ENCODE measurements at places on chromosomes 13 and 19. TPM values are rescaled to one million over a fixed set of nuclear protein-coding genes. Genes with fewer than 3 reads are reported as not detected.

DNA sequence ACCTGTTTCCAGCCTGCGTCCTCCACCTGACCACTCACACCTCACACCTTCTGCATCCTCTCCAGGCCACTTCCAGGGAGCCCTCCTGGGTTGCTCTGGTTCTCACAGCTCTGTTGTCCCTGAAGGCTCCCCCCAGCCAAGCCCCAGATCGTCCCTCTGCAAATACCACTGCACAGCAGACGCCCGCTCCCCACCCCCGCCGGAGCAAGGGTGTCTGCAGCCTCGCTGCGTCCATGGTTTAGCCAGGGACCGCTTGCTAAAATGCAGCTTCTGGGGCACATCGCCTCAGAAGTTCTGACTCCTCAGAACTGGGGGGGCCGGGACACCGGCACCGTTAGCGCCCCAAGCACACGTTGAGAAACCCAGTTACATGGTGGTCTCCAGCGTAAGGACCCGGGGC, 983 bp downstream of the LINGO3 start:
- peaks cover 64% of the 10 kb centered on the region for H3K27me3 ChIP-seq
- no peak for DNase-seq
- no peak overlapping the region for H3K27ac ChIP-seq
- H3K36me3 ChIP-seq, result no peaks in the 10 kb centered on the region
- H3K4me3 ChIP-seq, result no peak overlapping the region

GRCh38 chr13:44434766-44435141, 61.1 kb downstream of the SERP2 start:
- H3K36me3 ChIP-seq, result no peaks in the 10 kb centered on the region
- no peak overlapping the region for H3K27ac ChIP-seq
- no peak for DNase-seq
- peaks cover 34% of the 10 kb centered on the region for H3K4me1 ChIP-seq
- peak overlapping the region; percentile 86 for H3K4me3 ChIP-seq
- H3K27me3 ChIP-seq, result peaks cover 23% of the 10 kb centered on the region

The SLC5A5 gene
- 3.3 TPM for total RNA-seq

DNA sequence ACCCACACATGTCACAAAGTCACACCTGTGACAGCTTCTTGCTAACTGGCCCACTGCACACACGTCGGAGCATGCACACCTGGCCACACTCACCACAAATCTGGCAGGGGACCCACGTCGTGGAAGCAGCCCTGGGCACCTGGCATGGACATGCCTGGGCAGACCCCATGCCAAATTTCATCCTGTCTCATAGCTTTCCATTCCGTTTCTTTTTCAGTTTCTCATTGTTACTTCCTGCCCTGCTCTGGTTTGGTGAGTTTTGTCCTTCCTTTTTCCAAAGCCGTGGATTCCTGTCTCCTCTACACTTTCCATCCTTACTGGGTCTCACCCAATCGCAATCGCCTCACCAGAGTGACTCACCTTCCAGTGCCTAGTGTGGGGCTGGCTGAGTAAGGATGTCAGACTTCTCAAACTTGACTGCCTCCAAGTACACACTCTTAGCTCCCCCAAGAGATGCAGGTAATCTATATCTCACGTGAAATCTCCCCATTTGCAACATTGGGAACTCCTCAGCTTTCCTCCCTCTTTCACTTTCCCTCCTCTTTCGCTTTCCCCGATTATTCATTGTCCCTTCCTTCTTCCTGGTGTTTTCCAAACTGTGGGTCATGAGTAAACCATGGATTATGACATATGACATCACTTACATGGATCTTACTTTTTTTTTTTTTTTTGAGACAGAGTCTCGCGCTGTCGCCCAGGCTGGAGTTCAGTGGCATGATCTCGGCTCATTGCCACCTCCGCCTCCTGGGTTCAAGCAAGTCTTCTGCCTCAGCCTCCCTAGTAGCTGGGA, 1.6 kb upstream of the BBC3 start:
- H3K27ac ChIP-seq, result peak overlapping the region; percentile 71
- H3K27me3 ChIP-seq, result no peaks in the 10 kb centered on the region
- peaks cover 6% of the 10 kb centered on the region for H3K36me3 ChIP-seq
- H3K4me3 ChIP-seq, result peak overlapping the region; percentile 86

The CCL25 gene
- total RNA-seq, result 0.60 TPM

Data from activated T-cell treated with anti-CD3 and anti-CD28 coated beads, Interleukin-2, amount 50 U/mL, for 72 hours (primary cell).